ENCODE measurements at places on chromosomes 3 and 15.

DNA sequence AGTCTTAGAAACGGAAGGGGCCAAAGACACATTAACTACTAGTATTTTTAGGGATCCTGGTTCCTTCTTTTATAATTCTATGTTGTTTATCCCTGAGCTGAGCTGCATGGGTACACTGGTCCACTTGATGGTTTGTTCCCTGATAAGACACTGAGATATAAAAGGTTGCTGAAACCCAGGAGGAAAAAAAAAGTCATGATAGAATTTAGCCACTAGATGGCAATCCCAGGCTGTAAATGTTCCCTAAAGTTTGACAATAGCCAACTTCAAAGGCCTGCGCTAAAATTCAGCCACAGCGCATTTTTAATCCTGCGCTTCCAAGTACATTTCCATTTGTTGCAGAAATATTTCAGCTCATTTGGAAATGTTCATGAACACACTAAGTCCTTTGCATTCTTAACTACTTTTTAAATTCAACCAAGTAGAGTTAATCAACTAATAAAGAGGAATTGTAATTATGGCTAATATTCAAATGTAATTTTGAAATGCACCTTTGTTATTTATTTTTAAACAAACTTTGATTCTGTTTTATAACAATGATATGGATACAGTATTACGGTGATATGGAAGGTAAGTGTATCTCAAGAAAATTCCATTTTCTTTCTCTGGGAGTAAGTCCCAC is 249.3 kb upstream of the FEZF2 start:
- DNase-seq = peak; percentile 48

GRCh38 chr3:141355242-141355641 is 13.1 kb upstream of the ZBTB38 start:
- DNase-seq = no peak

DNA sequence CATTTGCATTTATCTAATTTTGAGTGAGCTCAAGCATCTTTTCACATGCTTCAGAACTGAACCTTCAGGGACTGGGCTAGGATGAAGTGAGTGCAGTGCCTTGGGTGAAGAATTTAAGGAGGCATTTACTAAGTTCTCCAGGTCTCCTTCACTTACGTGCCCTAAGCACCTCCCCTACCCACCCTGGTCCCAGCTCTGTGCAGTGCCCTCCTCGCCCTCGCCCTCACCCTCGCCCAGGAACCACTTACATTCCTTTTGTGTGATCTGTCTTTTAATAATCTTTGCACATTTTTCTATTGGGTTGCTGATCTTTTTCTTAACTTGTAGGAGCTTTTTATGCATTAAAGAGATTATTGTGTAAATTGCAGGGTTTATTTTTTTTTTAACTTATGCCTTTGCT is 322.6 kb downstream of the THSD4 start:
- DNase-seq = no peak

DNA sequence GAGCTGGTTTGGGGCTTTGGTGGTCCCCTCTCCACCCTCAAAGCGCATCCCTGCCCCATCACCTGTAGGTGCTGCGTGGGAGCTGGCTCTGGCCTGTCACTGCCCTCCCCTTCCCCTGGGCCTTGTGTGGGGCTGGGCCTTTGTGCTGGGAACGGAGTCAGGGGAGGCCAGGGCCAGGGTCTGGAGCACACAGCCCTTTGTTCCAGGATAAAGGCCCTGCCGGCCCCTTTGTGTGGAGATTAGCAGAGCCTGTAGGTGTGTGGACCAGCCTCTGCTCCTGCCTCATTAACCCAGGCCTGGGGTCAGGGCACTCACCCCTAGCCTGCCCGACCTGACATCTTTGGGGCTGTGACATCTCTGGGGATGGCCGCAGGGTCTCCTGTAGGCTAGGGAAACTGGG is 8.9 kb downstream of the EPHB3 start:
- no peak for DNase-seq

GRCh38 chr3:124731760-124732159 is 1.5 kb downstream of the UMPS start:
- no peak for DNase-seq

GRCh38 chr3:111863942-111864694 is 5.1 kb downstream of the PHLDB2 start:
- no peak for DNase-seq

- DNase-seq = no peak
Measured at GRCh38 chr3:46094506-46094905, 67.2 kb upstream of the XCR1 start.

DNA sequence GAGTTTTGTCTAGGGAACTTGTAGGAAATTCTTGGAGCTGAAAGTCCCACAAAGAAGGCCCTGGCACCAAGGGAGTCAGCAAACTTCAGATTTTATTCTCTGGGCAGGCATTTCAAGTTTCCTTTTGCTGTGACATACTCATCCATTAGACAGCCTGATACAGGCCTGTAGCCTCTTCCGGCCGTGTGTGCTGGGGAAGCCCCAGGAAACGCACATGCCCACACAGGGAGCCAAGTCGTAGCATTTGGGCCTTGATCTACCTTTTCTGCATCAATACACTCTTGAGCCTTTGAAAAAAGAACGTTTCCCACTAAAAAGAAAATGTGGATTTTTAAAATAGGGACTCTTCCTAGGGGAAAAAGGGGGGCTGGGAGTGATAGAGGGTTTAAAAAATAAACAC is 15.0 kb downstream of the TIGIT start:
- DNase-seq = no peak

DNA sequence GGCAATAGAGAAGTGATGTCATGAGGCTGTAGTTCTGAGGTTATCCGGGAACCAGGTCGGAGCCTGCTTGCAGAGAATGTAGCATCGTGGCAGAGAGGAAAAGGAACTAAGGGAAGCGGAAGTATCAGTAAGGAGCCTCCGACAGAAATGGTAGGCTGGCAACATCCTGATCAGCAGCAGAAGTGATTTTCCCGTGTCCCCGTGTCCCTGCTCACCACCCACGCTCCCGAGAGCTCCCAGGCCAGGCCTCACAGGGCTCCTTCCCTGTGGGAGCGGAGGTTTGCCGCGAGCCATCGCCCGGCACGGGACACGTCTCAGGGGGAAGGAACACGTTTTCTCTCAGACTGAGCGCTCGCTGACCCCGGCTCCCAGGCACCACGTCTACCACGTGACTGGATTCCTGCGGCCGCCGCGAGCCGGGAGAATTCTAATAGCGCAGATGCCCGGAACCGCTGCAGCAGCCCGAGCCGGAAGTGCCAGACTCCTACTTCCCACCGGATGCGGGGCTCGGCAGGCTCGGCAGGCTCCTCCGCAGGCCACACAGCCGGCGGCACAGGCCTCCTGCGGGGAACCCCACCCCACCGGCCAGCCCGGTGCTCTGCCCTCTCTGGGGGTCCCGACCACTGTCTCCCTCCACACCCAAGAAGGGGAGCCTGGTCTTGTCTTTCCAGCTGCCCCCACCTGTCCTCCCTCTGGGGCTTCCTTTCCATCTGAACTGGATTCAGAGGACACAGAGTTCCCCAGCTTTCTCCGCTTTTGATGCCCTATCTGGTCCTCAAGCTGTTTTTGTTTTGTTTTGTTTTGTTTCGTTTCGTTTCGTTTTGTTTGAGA is 99.3 kb downstream of the BDH1 start:
- peak; percentile 71 for DNase-seq

DNA sequence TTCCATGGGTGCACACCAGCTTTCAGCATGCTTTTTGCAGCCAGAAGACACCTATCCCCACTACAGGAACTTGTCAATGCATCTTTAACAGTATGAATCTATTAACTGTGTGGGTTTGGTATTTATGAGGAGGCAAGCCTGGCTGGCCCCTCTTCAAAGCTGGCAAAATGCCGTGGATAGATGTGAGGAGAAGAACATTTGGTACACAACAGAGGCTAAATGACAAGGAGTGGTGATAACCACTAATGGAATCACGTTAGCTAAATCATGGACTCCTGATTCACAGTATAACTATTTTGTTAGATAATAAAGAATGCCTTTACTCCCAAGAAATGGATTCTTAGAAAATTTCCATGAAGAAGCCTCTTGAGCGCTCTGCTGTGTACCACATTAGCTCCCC is 187.2 kb downstream of the CLSTN2 start:
- no peak for DNase-seq

- DNase-seq = no peak
Measured at GRCh38 chr3:14672588-14672987, 2.4 kb upstream of the C3orf20 start.

DNA sequence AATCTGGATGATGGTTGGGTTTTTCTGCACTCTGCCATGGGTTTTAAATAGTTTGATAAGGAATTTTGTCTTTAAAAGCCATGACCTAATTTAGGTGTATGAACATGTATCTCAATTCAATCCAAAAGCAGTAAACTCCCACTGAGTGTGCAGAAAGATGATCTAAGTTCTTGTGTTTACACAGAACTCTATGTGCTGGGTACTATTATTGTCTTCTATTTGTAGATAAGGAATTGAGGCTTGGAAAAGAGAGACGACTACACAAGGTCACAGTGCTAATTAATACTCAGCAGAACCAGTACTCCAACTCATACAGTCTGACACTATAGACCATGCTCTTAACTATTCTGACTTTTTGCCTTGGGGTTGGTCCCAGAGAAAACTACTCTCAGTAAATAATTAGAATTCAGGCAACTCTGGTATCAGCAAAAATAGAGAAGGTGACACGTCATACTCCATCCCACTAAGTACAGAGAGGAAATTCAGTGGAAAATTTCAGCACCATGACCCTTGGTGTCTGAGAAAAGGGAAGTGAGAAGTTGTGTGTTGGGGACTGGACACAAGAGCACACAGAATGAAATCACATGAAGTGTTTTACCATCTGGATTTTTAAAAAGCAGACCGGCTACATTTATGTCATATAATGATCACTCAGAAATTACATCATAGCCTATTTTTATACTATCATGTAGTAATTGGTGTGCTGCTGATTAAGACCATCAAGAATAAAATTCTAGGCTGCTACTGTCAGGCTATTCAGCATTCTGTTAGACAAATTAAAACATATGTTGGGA is 18.3 kb upstream of the MYH15 start:
- peak; percentile 12 for DNase-seq

DNA sequence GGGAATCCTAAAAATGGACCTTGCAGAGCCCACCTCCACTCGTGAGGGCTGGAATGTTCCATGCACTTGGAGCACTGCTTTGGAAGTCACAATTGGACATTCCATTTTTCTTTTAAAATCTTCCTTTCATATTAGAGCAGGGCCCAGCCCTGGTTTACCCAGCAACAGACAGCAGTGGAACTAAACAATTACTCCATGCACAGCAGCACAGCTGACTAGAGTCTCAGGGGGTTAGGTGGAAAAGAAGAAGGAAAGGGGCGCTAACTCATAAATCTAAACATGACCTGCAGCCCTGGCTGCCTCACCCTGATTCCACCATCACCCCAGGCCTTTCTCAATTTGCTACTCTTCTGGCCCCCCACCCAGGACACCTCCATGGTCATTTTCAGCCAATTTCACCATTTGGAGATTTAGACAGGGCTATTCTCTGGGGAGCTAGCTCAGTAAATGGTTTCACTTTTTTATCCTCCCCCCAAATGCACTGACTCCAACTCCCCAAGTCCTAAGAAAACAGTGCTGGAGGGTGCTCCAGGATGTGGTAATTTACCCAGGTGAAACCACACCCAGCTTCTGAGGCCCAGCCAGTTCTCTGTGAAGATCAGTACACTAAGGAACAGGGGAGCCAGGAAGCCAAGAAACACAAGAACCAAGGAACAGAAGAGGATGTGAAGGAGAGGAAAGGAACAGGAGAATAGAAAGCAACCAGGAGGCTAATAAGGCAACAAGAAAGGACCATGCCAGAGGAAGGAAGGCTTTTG is 1.6 kb upstream of the LRRC31 start:
- DNase-seq = no peak

DNA sequence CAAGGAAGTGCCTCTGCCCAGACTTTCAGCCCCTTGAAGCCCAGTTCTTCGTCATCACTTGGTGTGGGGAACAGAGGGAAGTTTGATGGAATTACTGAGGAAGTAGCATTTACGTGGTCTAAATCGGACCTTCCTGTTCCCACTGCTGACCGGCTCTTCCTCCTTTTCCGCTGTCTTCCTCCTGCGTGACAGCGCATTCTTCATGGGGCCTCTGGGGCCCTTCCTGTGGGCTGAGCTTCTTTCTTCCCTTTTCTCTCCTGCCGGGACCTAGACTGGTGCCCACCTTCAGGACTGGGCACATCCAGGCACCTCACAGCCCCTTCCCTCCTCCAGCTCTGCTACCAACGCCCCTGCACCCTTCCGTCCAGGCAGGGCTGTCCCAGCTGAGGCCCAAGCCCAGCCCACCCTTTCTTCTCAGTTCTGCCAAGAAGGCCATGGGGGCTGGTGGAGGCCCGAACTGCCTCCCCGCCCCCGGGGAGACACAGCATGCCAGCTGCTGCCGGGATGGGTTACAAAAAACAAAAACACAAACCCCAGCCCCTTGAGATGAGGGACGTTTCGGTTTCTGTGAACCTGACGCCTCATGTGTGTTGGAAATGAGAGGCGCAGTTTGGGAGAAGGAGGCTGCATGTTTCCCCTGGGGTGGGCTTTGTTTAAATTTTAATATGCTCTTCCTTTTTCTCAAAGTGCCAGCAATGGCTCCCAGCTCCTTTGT is 19.1 kb downstream of the ZNF710 start:
- no peak for DNase-seq

GRCh38 chr3:100427699-100428098 is 26.4 kb downstream of the LNP1 start:
- no peak for DNase-seq

GRCh38 chr3:126539558-126540250 is 15.7 kb downstream of the CHST13 start:
- DNase-seq = no peak

- no peak for DNase-seq
Measured at GRCh38 chr3:26196781-26197180, 406.9 kb downstream of the OXSM start.

DNA sequence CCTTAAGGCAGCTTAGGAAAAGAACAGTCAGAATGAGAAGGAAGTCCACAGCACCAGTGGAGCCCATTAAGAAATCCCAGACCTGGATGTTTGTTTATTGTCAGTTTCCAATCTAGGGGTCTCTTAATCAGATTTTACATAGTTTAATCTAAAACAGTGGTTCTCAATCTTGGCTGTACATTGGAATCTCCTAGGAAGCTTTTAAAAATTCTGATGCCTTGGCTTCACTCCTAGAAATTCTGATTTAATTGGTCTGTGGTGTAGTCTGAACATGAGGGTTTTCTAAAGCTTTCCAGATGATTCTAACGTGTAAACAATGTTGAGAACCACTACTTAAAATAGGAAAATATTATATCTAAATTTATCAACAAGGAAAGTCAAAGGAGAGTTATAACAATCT is 56.6 kb upstream of the SPRED1 start:
- no peak for DNase-seq

DNA sequence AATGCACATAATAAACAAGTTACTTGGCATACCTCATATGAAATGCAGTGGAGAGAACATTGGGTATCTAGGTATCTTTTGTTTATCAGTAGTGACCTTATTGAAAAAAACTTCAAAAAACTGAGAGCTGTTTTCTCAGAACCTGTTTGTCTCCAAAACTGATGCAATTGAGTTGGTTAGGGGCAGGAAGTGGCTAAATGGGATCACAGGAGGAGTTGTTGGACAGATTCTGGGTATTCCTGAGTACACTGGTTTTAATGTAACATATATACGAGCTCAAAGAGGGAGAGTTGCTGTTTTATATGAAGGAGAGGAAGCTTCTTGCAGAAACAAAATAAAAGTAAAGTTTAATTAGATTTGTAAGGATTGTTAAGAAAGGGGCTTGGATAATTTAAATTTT is 159.5 kb downstream of the C3orf70 start:
- DNase-seq = no peak

- DNase-seq = no peak
Measured at GRCh38 chr15:101031213-101031612, 112.1 kb downstream of the LRRK1 start.
